NCI-H524 treated with DMSO at 0.1 percent for 48 hours (cell line): ENCODE measurements at places on chromosomes 5 and 9.

DNA sequence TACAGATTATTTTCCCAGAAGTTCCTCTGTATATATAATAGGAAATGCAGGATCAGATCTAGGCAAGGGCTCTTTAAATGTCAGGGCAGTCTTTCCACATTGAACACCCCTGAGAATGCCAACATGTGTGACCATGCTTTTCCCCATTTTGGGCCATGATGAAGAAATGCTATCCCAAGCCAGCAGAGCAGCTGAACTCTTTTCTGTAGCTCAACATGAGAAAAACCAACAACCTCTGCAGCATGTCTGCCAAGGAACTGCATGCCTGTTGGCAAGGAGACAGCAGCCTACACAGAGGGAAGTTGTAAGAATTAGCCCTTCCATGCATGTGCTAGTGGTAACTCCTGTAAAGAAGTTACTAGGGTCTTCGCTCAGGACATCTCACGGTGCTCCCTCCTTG is 9.5 kb upstream of the IFNK start:
- no peak for DNase-seq

- no peak for DNase-seq
Measured at GRCh38 chr9:91346644-91347043, 15.1 kb downstream of the AUH start.

- no peak for DNase-seq
Measured at GRCh38 chr5:112023766-112024165, 266.8 kb upstream of the NREP start.

GRCh38 chr9:82975176-82975575 is 87.8 kb downstream of the RASEF start:
- no peak for DNase-seq

DNA sequence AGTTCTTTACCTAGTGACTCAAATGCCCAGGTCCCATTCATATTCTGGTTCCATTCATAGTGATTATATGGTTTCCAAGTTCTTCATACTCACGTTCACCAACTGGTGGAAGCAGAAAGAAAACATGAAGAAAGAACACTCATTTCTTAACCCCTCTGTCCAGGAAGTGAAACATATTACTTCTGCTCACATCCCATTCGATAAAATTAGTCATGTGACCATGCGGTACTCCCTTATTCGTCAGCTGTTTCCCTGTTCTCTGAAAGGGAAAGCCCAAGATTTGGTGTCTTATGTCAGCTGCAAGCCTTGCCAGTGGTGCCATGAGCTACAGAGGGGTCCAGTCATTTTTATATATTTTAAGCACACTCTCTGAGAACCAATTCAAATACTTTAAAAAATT is 387.0 kb upstream of the DMAC1 start:
- no peak for DNase-seq

DNA sequence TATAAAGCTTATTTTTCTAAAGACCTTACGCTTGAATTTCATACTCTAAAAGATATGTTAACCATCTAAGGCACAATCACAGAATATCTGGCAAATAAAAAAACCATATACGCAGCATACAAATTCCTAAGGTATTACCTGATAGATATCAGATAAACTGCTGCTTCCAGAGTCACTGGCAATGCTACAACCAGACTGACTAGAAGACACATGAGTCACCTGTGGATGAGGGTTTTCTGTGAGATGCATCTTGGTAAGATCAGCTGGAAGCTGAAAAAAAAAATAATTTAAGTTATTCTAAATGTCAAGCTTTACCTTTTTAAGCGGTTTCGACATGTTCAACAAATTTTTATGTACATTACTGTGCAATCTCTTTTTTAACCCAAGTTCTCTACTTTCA is 113.8 kb downstream of the RAPGEF6 start:
- DNase-seq, result no peak

DNA sequence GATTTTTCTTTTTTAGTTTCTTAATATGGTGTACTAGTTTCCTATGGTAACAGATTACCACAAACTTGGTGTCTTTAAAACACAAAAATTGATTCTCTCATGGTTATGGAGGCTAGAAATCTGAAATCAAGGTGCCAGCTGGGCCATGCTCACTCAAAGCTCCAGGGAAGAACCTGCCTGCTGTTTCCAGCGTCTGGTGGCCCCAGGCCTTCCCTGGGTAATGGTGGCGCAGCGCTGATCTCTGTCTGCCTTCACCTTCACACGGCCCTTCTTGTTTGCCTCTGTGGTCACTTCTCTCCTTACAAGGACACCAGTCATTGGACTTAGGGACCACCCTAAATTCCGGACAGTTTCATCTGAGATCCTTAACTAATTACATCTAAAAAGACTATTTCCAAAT is 70.5 kb upstream of the GFPT2 start:
- no peak for DNase-seq

- no peak for DNase-seq
Measured at GRCh38 chr9:82406456-82407085, 418.0 kb downstream of the SPATA31D1 start.

DNA sequence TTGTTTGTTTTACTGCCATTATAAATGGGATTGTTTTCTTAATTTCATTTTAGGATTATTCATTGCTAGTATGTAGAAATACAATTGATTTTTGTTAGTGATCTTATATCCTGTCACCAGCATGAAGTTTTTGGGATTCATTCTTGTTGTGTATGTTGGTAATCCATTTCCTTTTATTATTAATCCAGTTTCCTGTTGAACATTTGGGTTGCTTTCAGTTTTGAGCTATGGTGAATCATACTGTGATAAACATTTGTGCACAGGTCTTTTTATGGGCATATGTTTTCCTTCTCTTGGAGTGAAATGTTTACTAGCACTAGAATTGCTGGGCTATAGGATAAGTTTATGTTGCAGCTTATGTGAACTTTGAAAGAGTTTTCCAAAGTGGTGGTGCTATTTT is 69.6 kb downstream of the MAN2A1 start:
- no peak for DNase-seq

DNA sequence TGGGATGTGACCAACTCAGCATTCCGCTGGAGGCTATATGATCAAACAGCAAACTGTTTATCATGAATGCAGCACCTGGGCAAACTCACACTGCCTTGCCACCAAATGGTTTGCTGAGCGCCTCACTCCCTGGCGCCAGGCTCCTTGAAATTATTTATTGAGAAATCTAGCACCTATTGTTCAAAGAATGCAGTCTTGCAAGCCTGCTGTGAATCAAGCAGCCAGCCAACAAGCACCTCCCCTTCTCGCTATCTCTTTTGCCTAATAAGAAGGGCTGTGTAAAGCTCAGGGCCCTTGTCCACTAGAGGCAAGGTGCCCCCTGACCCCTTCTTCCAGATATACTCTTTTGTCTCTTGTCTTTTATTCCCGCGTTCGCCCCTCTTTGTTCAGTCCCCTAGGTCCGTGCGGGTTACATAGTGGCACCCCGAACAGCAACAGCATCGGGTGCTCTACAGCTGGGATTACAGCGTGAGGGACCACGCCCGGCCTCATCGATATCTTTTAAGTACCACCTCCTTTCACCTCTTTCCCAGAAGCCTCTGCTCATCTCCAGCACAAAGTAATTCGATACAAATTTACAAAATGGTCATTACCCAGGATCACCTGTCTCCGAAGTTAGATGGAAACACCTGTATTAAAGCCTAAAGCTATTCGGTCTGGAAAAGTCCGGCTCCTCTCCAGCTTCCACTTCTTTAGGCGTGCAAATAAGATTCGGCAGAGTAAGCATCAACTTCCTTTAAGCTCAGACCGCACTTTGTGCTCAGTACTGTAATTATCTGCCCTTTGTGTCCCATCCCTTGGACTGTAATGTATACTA is 896 bp downstream of the RIGI start:
- DNase-seq, result no peak

DNA sequence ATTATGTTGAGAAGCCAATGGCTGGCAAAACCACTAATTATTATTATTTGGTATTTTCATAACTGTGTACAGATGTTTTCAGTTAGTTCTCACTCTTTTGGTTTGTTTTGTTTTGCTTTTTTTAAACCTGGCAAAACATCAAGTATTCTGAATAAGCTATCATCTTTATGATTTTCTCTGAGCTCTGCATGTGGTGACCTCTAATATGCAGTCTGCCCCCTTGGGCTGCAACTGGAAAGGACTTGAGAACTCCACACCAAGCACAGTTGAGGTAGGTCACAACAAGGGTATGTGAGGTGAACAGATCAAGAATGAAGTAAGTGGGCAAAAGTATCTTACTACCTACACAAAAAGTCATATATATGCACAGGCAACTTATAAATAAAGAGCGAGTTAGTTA is 202.2 kb downstream of the NFIB start:
- DNase-seq, result no peak

DNA sequence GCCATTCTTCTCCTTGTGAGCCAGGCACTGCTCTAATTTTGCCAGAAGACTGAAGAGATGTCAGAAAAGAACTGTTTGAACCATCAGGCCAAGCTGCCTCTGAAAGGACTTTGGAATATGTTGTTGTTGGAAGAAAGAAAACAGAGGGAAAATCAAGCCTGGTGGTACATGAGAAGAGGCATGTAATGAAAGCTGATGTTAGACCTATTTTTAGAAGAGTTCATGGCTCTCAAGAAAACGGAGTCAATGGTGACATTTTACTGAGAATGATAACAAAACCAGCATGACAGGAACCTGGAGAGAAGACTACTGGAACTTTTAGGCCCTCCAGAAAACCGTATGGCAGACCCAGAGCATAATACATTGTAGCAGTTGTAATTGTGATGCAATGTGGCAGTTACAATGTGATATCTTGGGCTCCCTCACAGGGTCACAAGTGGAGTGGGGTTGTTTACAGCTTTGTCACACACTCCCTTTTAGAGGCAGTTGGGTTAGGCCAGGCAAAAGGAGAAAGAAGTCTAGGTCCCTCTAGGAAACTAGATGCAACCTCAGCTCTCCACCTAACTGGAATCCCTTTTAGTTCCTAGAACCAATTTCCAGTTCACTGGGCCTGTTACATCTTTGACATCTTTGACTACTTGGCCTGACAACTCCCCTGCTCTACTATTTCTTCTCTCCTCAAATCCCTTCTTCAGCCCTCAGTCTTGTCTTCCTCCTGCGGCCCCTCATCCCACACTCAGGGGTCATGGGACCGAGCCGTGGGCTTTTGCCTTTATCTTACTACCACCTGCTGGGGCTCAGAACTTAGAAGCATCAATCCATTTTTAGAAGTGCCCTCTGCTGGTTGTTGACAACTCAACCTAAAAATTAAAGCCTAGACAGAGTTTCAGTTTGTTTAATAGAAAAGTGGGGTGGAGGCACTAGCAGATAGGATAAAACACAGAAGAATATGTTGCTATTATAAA is 61.2 kb upstream of the JAK2 start:
- no peak for DNase-seq

GRCh38 chr5:169011451-169011850 is 289.5 kb downstream of the SLIT3 start:
- DNase-seq, result no peak

GRCh38 chr9:138016406-138017187 is 139.0 kb downstream of the CACNA1B start:
- DNase-seq, result no peak

- peak; percentile 26 for DNase-seq
Measured at GRCh38 chr9:37422289-37423104, at the start of gene GRHPR. GRHPR (plus strand) TSS chr9:37422696; CDS start chr9:37422751, 55 bp downstream.

DNA sequence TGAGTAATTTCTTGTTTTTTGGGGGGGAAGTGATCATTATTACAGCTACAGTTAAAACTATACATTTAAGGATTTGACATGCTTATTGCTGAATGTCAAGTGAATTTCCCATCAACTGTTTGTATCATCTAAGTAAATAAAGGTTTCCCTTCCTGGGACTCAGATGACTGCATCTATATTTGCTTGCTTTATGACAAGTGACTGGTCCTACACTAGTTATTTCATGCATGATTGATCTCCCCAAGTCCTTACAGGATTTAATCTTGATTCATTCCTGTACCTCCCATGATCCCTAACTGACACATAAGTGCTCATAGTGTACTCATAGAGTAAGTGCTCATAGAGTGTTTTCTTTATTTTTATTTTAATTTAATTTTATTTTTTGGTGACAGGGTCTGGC is 2.8 kb downstream of the TXNDC8 start:
- no peak for DNase-seq

DNA sequence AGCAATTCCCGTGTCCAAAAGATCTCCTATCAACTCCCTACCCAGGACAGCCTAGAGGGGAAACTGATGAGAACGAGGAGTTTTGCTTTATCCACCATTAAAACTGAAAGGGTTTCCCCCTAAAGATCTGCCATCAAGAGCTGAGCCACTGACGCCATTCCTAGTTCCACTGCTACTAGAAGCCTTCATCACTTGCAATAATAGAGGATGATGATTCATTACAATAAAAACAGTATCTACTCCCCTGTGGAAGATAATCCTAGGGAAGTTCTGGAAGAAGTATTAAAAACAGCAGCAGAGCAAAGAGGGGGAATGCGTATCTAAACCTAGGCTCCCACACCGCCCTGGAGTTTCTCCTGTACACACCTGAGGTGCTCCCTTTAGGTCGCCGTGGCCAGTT is 394.5 kb downstream of the BNC2 start:
- no peak for DNase-seq

DNA sequence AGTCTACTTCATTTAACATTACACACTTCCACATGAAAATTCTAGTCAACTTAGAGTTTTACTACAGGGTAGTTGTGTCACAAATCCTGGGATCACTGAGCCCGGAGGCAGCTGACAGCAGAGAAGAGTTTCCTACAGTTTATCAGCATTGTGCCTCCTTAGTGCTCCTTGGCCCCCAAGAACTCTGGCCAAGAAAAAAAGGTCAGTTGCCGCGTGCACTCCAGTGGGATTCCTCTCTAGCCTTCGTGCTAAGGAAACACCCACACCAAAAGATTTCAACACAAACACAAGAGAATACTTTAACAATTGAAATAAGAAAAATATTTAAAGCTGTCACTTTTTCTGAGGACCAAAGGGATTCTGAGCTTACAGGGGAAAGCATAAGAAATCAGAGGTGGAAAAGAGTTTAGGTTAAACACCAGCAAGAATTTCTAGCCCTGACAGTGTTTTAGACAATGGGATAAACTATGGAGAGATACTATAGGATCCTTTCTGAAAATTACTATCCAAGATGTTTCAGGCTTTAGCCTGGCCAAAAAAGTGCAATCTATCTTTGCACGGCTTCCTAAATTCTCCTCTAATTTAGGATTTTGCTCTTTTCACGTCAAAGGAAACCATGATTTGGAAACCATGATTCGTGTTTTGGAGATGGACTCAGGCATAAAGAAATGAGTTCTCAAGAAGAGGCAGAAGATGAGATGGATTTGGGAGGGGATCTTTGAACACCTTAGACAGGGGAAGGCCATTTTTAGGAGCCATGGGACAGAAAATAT is 606.8 kb downstream of the RAB3C start:
- no peak for DNase-seq

- no peak for DNase-seq
Measured at GRCh38 chr9:88872192-88872946, 118.9 kb upstream of the S1PR3 start.

- no peak for DNase-seq
Measured at GRCh38 chr9:111605041-111605559, 5.7 kb upstream of the PTGR1 start.

DNA sequence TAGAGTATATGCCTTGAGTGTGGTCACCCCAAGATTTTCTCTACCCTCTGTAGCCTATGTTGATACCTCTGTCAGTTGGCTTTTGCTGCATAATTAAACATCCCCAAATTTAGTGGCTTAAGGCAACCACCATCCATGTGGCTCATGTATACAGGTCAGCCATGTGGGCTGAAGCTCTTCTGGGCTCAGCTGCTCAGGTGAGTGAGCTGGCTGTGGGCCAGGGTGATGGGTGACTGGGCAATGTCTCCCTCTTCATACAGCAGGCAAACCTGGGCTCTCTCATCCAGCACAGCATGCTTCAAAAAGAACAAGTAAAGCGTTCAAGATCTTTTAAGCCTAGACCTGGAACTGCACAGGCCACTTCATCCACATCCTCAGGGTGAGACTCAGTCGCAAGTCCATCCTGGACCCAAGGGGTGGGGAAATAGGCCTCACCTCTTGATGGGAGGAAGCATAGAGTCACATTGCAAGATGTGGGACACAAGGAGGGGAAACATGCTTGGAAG is 188.2 kb upstream of the TAS2R1 start:
- DNase-seq, result no peak
